Activated T-helper 1 cell treated with anti-CD3 and anti-CD28 coated beads, Interleukin-12 subunit alpha, Interleukin-12 subunit beta, Interleukin-2, Interleukin-4 antibody, amounts not matched to agents 30 ng/mL and 10 ng/mL and 1 ng/mL, durations not matched to agents 14 hours and 24 hours and 36 hours (primary cell): ENCODE measurements at places on chromosomes 3 and 15. TPM values are rescaled to one million over a fixed set of nuclear protein-coding genes. Genes with fewer than 3 reads are reported as not detected.

NMB gene
- 3.0 and 3.5 TPM in 2 replicates for total RNA-seq

DZIP3 gene
- 5.0 and 5.2 TPM in 2 replicates for total RNA-seq

LHFPL4 gene
- not detected in 2 replicates for total RNA-seq

AADACL2 gene
- not detected in 2 replicates for total RNA-seq

LIPC gene
- total RNA-seq = 0.62 and 0.69 TPM in 2 replicates

GP9 gene
- not detected in 2 replicates for total RNA-seq

XCR1 gene
- total RNA-seq = 0.05 and 0.08 TPM in 2 replicates
